ENCODE measurements at places on chromosomes 16 and 17.

DNA sequence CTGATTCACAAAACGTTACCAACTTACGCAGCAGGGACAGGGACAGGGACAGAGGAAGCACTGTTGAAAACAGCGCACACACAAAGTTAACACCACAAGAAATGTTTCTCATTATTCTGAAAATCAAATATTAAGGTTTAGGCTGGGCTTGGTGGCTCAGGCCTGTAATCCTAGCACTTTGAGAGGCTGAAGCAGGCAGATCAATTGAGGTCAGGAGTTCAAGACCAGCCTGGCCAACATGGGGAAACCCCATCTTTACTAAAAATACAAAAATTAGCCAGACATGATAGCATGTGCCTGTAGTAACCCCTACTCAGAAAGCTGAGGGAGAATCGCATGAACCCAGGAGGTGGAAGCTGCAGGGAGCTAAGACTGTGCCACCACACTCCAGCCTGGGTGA lies 4.2 kb downstream of the CYTH1 start:
- DNase-seq, result no peak

GRCh38 chr17:66706851-66707450 lies 128.0 kb upstream of the CACNG5 start:
- no peak for DNase-seq

- DNase-seq, result no peak
Measured at GRCh38 chr16:64667334-64667877, 454.5 kb downstream of the CDH11 start.

DNA sequence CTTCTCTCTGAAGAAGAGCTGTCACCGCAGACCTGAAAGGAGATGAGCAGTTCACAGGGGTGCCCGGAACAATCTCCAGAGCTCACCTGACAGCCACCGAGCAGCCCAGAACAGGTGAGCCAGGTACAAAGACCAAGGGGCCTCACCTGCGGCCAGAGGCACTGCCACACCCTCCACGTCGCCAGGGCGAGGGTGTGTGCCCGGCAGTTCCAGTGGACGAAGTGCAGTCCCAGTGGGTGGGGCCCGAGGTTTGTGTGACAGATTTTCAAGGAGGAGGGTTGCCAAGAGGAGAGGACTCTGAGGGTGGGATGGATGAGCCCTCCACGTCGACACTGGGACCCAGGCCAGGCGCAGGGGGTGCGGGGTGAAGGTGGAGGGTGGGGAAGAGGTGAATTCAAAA lies 61.7 kb downstream of the SMPD3 start:
- DNase-seq, result no peak

- DNase-seq, result peak; percentile 44
Measured at GRCh38 chr17:29291163-29291752, 2.7 kb downstream of the NUFIP2 start.

DNA sequence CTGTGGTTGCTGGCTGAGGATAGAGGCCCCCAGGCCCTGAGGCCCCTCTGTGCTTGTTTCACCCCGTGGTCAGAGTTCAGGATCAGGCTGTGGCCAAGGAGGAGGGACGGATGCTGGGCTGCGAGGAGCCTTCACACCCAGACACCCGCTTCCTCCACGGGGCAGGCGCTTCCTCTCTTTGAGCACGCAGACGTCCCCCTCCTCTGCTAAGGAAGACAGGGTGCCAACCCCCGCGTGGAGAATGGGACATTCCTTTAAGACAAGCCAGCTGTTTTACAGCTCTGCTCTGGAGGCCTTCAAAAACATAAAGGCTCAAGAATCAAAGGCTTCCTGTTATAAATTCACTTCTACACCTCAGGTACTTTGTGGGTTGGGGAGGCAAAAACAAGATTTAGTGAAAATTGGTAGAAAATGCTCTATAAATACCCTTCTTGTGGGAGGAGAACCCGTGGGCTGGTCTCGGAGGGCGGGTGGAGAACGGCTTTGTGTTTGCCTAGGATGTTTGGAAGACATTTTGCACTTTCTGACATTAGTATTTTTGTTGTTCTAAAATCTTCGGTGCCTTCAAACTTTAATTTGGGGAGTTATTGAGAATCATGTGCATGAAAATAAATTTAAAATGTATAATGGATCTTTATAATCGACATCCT lies 60.8 kb upstream of the FOXF1 start:
- no peak for DNase-seq

- DNase-seq, result no peak
Measured at GRCh38 chr17:6096201-6097004, 26.2 kb downstream of the WSCD1 start.

GRCh38 chr16:20385844-20386832 lies 18.4 kb downstream of the PDILT start:
- DNase-seq, result peak; percentile 29

All from effector memory CD8-positive, alpha-beta T cell (primary cell).